Hematopoietic multipotent progenitor cell treated with erythropoietin and hydrocortisone succinate and interleukin-3 and kit ligand, for 4 days (in vitro differentiated cells): ENCODE measurements at places on chromosomes 2 and 18.

- DNase-seq = no peak
These were observed 345.3 kb upstream of the CDH20 start for GRCh38 chr18:60987963-60988362.

DNA sequence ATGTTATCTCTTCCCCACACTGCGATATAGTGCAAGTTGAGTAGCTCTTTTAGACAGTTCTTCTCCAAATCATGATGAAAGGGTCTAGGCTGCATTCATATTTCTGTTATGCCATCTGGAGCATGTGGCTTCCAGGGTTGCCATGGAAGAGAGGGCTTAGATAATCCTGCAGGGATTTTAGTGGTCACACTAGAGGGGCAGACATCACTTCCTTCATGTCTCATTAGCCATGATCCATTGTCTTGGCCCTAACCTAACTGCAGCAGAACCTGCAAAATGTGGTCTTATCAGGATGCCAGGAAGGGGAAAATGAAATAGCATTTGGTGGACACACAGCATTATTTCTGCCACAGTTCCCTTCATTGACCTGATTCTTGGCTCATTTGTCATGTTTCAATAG is 83.1 kb downstream of the ADAM23 start:
- no peak for DNase-seq

GRCh38 chr2:29731948-29732347 is 189.4 kb downstream of the ALK start:
- DNase-seq = no peak

DNA sequence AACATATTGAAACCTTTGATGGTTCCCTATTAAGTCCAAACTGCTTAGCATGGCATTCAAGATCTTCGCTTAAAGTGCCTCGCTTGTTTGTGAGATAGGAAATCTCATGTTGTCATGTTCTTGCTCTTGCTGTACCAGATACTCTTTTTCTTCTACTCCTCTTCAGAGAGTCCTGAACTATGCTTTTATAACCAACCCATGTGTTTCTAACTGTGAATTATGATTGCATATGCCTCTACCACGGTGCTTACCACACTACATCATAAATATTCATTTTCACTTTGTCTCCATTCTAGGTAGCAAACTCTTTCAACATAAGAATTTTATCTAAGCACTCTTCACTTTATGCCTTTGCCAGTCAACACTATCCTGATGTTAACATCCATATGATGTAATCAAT is 23.6 kb downstream of the STAT4 start:
- DNase-seq = no peak

DNA sequence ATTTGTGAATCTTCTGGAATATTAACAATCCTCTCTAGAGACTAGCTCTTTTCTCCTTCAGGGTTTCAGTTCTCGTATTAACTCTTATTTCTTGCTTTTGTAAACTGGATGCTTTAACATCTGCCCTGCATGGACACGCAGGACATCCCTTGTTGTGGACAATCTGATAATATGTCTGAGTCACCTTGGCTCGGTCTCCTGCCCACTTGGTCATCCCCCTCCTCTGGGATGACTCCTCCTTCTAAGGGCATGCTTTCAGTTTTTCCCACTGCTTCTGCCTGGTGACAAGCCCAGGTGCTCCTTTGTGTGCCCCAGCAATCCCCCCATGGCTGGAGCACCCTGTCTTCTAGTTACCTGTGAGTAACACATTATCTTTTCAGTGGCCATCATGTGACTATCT is 460.5 kb downstream of the DSC3 start:
- DNase-seq = no peak

- DNase-seq = no peak
These were observed 31.5 kb downstream of the CCNT2 start for GRCh38 chr2:134949981-134950708.

DNA sequence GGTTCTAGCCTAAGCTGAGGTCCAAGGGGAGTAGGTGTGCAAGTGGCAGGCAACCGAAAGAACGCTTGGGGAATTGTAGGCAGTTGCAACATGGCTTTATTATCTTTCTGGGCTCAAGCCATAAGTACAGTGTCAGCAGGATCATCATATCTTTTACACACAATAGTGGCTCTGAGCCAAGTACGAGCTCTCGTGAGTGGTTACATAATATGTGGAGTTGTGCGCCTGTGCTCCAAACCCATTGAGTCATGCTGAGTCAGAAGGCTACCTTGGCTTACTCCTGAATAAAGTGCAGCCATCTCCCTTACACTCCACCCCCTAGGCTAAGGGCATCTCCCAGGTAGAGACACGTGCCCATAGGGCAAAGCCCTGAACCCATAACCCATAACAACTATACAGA is 233.9 kb downstream of the SATB2 start:
- no peak for DNase-seq

DNA sequence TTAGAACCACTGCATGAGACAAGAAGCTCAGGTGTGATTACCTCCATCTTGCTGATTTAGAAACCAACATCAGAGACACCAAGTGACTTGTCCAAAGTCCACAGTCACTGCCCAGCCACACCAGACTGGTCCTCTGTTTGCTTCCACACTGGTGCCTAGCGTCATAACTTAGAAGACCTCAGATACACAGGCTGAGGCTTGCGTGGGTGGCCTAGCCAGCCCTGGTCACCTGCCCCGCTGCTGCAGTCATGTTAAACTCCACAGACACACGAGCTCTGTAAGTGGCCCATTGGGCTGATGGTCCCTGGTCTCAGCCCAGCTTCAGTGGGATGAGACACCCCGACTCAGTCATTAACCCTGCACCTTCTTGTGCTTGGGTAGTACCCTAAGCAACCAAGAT is 47.1 kb downstream of the CNGA3 start:
- DNase-seq = no peak

- no peak for DNase-seq
These were observed 104.8 kb downstream of the ARL4C start for GRCh38 chr2:234392041-234392615.

- DNase-seq = no peak
These were observed 125.8 kb upstream of the CDH19 start for GRCh38 chr18:66729442-66730239.

DNA sequence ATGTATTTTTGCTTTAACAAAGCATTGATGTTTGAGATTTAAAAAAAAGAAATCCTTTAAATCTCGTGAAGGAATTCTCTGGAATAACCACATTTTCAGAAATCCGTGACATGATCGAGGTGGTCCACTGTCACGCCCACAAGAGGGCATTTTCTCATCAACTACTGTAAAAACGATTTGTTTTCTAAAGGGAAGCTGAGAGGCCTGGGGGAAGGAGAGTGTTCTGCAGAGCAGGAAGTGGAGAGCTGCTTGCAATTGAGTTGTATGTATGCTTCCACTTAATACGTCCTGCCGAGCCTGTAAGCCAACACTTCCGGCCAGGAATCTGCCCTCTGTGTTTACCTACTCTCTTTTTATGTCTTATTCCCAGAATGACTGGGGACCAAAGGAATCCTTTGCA is 19.4 kb downstream of the KLHL29 start:
- peak; percentile 70 for DNase-seq

GRCh38 chr18:38241736-38242135 is 676.1 kb upstream of the CELF4 start:
- no peak for DNase-seq

- no peak for DNase-seq
These were observed 110.6 kb downstream of the CRIM1 start for GRCh38 chr2:36466135-36466534.

DNA sequence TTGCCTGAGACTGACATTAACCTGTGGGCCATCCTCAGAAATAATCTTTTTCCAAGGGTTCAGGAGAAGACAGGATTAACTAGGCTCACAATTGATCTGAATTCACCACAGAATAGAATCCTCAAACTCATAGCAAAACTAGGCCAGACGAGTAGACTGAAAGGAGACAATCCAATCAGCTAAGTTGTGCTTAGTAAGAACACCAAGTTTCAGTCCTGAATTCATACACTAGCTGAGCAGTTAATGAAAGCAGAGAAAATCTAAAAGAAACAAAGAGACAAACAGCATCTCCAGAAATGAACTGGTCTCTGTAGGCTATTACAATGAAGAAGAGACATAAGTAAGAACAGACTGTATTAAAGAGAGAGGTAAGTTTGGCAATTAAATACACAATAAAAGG is 89.5 kb downstream of the GORASP2 start:
- no peak for DNase-seq
